ENCODE measurements at places on chromosomes 4 and X.

- no peak for DNase-seq
Measured at GRCh38 chrX:1274786-1275185, 6.2 kb downstream of the CSF2RA start.

DNA sequence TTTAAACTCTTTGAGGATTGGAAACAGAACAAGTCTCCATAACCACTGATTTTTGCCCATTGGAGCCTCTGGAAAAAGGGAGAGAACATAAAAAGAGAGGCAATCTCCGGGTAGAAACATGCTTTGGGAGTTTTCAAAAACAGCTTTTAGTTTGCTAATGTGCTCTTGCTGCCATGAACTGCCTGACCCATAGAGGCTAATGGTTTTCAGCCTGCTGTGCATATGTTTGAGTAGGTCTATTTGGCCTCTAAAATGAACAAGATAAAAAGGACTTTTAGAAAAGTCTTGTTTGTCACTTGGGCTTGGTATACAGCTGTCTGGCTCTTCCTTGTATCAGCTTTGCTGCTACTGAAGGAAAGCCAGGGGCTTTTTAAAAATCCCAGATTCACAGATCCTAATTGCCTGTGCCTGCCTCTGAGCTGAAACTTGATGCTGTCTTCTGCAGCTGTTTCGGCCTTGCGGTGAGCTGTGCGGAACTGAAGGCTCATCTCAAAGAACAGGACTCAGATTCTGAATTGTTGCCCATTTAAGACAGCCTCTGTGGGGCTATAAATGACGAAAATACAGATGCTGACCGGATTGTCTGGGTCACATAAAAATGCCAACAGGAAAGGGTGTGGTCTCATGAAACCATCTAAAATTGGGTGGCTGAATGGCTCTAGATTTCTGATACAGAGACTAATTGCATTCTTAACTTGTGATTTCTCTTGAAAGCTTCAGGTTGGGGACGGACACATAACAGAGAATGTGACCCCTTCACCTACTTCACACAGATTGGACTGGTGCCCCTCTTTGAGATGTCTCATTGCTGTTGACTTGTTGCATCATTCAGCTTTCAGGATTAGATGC, 18.4 kb upstream of the ZNF41 start:
- DNase-seq = no peak

GRCh38 chr4:53162969-53163368, 202.9 kb downstream of the SCFD2 start:
- DNase-seq = no peak

- DNase-seq = no peak
Measured at GRCh38 chr4:16253127-16253960, 27.1 kb upstream of the TAPT1 start.

- no peak for DNase-seq
Measured at GRCh38 chrX:66731398-66731797, 92.5 kb upstream of the EDA2R start.

GRCh38 chr4:117385526-117385925, 300.1 kb upstream of the TRAM1L1 start:
- DNase-seq = no peak

- DNase-seq = no peak
Measured at GRCh38 chr4:158817562-158818296, 48.9 kb downstream of the FNIP2 start.

DNA sequence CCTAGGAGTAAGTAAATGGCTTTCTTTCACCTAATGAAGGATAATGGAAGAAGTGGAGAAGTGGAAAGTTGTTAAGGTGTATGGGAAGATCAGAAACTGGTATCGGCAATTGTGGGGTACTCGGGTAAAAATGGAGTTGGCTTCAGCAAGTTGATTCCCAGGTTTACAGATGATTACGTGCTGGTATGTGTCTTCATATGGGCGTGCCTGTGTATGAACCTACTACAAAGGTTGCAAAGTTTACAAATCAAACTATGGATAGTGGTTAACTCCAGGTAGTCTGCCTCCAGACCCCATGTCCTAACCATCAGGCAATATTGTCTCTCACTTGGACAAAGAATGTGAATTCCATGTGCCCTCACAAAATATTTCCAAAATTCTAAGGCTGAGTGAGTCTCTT, 773 bp downstream of the TLR3 start:
- no peak for DNase-seq

GRCh38 chr4:140932501-140933045, 176.4 kb upstream of the TBC1D9 start:
- no peak for DNase-seq

DNA sequence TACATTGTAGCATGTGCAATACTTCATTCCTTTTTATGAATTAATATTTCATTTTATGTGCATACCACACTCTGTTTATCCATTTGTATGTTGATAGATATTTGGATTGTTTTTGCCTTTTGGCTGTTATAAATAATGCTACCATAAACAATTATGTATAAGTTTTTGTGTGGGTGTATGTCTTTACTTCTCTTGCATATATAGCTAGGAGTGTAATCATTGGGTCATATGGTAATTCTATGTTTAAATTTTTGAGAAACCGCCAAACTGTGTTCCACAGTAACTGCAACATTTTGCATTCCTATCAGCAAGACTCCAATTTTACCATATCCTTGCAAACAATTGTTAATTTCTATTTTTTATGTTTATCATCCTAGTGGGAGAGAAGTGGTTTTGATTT, 3.1 kb upstream of the TCEAL5 start:
- DNase-seq = no peak

- DNase-seq = no peak
Measured at GRCh38 chr4:23348789-23349498, 540.9 kb downstream of the PPARGC1A start.

DNA sequence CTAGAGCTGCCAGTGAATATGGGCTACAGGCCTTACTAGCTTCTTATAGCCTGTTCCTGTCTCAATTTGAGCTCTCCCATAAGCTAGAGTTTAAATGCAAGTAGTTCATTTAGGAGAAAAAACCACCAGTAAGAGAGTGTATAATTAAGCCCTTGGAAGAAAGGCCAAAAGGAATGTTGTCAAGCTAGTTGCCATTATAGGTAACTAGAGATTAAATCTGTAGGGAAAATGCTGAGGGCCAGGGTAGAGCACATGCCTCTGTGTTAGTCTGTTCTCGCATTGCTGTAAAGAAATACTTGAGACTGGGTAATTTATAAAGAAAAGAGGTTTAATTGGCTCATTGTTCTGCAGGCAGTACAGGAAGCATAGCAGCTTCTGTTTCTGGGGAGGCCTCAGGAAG, 410.2 kb downstream of the MID1IP1 start:
- DNase-seq = no peak

DNA sequence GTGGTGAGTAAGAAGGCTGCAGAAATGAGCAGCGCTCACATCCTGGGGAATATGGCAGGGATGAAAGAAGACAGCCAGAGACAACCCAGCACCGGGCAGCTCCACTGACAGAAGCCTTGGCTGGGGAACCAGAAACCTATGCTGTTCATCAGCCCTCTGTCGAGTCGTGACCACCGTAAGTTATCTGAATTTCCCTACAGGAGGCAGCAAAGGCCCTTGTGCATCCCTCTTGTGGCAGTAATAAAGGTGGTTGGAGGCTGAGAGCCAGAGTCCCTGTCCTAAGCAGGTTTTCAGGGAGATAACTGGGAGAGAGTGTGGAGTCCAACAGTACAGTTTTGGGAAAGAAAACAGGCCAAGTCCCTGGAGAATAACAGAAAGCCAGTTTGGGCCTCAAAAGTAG, 194.0 kb upstream of the BOD1L1 start:
- DNase-seq = no peak

DNA sequence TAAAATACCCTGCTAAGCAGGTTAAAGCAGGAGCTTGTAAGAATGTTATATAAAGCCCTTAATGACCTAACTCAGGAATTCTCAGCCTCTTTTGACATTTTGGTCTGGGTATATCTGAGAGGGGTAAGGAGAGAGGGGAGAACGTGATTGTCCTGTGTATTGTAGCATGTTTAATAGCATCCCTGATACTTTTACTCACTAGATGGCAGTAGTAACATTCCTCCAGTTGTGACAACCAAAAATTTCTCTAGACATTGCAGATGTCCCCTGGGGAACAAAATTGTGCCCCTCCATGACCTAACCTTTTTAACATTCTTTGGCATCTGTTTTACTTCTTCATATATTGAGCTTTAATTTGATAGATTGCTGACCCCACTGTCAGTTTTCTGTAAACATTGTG, 17.9 kb downstream of the SMARCA5 start:
- no peak for DNase-seq

DNA sequence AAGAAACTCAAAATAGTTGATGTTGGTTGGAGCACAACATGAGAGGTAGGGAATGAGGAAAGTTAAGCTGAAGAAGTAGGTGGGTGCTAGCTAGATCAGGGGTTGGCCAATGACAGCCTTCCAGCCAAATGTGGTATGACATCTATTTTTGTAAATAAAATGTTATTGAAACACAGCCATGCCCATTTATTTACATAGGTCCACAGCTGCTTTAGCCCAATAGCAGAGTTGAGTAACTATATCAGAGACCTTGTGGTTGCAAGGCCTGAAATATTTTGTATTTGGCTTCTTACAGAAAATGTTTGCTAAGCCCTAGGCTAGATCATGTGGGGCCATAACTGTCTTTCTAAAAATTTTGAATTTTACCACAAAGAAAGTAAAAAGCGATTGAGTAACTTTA, 234.9 kb upstream of the CTSO start:
- DNase-seq = no peak

- DNase-seq = no peak
Measured at GRCh38 chrX:47590984-47591383, 8.7 kb downstream of the TIMP1 start.

GRCh38 chr4:173169428-173170181, 994 bp downstream of the GALNT7 start:
- peak; percentile 18 for DNase-seq

DNA sequence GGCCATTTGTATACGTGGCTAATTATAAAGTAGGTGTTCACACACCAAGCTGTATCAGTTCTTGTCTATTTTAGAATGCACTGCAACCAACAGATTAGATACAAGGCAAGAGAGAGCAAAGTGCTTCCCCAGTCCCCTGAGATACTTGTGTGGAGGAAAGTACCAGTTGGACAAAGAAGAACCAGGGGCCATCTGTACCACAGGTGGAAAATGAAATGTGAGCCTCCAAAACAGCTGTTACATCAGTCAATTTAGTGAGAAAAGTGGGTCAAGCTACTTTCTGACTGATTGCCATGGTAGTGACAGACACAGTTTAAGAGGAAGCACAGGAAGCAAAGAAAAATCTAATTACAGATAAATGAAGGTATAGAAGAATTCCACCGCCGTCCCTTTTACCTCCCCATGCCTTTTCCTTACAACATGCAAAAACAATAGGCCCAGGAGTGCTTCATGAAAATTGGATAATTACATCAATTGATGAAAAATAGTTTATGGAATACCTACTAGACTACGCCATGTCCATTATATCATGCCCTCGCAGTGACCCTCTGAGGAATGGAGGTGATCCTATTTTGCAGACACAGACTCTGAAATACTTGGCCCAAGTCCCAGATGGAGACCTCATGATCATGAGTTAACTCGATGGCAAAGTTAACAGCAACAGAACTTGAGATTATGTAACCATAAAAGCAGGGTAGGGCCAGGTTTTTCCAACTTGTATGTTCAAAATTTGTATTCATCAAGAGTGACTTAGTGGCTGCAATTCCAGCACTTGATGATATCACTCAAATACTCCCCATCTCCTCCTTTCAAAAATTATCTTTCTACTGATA, 15.8 kb downstream of the SMPX start:
- no peak for DNase-seq

DNA sequence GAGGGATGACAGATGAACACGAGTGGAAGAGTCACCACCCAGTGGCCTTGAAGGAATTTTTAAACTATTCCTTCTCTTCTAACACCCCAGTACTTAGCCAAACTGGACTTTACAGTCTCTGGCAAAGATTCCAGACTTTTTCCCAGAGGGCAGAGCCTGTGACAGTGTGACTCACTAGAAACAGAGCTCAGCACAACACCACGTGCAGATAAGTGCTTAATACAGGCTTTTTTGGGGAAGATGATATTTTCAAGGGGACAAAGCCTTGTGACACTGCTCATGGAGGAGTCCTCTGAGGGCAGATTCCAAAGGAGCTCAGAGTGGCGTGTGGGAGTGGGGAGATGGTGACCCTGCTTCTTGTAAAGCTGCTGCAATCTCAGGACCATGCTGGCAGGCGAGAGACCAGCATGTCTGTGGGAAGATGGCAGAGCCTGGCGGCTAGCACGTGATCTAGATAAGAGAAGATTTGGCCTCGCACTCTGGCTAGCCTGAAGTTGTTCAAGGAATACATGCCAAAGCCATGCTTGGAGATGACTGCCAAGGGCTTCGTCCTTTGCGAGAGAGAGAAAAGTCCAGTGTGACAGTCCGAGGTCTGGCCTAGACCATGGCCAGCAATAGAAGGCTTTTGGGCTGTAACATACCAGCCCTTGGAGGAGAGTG, 2.4 kb downstream of the RAB33A start:
- DNase-seq = no peak

DNA sequence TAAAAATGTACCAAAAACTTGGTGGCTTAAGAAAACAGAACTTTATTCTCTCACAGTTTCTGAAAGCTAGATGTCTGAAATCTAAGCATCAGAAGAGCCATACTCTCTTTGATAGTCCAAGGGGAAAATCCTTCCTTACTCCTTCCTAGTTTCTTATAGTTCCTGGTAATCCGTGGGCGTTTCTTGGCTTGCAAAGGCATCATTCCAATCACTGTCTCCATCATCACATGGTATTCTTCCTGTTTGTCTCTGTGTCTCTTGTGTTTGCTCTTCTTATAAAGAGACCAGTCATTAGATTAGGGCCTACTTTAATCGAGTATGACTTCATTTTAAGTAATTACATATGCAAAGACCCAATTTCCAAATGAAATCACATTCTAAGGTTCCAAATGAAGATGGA, 118.9 kb upstream of the FSTL5 start:
- no peak for DNase-seq

GRCh38 chrX:136822337-136823095, 41.8 kb upstream of the ARHGEF6 start:
- no peak for DNase-seq

GRCh38 chr4:7900334-7900909, 39.2 kb downstream of the AFAP1 start:
- no peak for DNase-seq

DNA sequence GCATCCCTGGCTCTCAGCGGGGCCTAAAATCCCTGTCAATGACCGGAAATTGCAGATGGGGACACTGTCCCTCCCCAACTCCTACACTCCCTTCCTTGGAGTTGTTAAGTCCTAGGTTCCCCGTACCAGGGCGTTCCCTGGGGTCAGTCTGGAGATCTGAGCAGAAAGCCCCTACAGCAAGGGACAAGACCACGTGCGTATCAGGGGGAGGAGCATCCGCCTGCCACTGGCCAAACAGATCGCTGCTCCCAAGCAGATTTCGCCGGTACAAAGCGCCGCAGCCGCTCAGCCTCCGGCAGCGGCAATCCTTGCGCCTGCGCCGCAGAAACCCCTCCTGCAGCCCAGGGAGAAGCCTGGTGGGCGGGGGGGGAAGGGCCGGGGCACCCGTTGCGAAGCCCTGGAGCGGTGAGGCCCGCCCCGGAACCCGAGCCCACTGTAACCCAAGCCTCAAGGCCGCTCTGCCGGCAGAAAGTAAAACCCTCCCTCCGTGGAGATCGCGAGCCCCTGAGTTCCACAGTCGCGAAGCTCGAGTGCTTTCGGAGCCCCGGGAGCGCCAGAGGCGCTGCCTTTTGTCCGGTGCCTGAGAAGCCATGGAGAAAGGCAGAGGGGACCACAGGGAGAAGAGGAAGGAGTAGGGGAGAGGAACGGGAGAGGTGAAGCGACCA, 2.7 kb downstream of the CRMP1 start:
- no peak for DNase-seq
